ENCODE measurements at places on chromosomes 13 and 19.

- DNase-seq, result no peak
Measured at GRCh38 chr13:48977973-48978372, 2.3 kb downstream of the FNDC3A start.

- peak; percentile 9 for DNase-seq
Measured at GRCh38 chr13:22198001-22198400, 527.1 kb downstream of the FGF9 start.

GRCh38 chr13:75305059-75305458 lies 176.9 kb downstream of the TBC1D4 start:
- no peak for DNase-seq

DNA sequence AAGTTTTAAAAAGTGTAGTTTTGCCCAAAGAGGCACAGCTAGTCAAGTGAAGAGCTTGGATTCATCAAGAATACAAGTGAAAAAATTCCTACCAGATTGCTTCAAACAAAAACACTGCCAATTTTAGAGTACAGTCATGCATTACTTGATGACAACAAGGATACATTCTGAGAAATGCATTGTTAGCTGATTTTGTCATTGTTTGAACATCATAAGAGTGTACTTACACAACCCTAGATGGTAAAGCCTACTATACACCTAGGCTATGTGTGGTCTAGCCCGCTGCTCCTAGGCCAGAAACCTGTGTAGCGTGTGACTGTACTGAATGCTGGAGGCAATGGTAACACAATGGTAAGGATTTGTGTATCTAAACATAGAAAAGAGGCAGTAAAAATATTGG lies 41.1 kb downstream of the TMTC4 start:
- no peak for DNase-seq

DNA sequence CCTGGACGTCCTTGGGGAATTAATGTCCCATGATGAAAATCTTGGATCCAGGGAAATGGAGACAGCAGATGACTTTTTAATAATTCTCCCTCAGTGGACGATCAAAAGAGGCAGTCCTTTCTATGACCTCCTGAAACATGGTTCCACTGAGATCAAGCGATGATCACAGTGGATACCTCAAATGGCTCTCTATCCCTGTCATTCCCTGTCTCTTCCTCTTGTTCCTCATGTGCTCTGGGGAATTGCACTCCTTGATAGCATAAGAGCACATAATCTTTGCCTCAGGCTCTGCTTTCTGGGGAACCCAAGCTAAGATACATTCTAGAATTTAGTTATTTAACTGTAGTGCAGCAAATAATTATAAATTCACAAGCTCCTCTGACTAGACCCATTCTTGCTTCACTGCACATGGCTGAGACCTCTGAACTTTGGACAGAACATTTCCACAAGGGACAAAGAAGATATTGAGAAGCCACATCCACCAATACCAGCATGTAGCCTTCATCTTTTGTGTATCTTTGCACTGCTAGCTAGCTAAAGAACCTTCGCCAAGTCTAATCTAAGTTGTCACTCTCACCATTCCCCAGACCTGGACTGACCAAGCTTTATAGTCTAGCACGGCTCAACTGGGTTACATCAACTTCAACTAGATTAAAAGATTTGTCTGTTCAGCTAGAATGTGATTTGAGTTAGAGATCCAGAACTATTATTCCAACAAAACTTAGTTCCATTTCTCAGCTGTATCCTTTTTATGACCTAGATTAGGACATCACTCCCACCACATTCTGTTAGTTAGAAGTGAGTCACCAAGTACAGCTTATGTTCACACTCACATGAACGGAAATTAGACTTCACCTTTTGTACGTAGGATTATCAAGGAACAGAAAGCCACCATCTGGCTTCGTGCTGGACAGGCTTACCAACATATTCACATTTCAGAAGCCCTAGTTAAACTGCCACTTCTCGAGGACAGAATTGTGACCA lies 142.7 kb downstream of the SUCLA2 start:
- no peak for DNase-seq

GRCh38 chr19:56105090-56105701 lies 15.9 kb downstream of the ZNF787 start:
- DNase-seq, result peak; percentile 17

GRCh38 chr19:4094761-4095487 lies 28.2 kb upstream of the ZBTB7A start:
- no peak for DNase-seq

- no peak for DNase-seq
Measured at GRCh38 chr13:32882691-32883090, 133.5 kb upstream of the KL start.

DNA sequence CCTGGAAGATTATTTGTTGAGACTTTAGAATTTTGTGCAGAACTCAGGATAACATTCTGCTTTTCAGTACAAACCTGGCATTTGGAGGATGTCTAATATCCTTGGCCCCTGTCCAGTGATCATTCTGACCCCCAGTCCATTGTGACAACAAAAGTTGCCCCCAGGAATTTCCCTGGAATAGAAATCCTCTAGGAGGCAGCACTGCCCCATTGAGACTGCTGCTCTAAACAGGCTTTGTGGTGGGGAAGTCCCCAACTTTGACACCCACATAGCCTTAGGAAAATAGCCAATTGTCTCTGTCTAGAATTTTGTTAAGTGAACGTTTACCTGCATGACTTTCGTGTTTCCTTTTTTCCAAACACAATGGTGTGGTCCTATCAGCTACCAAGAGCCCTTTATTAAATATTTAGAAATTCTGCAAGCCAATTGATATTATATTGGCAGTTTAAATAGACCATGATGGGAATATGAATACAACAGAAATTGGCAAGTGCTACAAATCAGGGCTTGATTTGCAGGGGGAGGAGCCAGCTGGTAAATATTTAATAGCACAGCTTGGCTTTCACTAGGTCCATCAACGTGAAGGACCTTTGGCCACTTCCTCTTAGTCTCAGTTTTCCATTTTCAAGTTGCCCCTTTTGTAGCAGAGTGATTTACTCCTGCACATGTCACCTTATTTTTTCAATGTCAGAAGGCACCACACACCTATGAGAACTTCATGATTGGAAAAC lies 451.7 kb downstream of the EFNB2 start:
- DNase-seq, result peak; percentile 4

DNA sequence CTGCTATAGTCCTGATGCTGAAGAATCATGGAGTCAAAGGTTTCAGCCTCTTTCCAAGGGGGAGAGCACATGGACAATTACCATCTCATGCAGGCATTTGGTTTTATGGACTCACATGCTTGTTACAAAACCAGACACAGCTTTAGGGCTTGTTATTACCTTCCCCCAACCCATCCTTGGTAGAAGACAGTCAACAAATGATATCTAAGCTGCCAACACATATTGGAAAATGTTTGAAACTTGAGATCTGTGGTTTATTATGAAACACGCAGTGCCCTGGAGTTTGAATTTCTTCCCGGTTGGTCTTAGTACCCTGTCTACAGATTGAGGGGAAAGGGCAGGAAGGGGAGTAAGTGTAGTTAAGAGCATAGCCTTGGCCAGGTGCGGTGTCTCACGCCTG lies 12.5 kb upstream of the CYP2A6 start:
- no peak for DNase-seq

- peak; percentile 53 for DNase-seq
Measured at GRCh38 chr19:16247353-16248182, 49.9 kb downstream of the AP1M1 start.

GRCh38 chr13:51827254-51827653 lies 17.7 kb downstream of the TMEM272 start:
- no peak for DNase-seq

- DNase-seq, result no peak
Measured at GRCh38 chr19:30314805-30315155, 57.4 kb upstream of the ZNF536 start.

DNA sequence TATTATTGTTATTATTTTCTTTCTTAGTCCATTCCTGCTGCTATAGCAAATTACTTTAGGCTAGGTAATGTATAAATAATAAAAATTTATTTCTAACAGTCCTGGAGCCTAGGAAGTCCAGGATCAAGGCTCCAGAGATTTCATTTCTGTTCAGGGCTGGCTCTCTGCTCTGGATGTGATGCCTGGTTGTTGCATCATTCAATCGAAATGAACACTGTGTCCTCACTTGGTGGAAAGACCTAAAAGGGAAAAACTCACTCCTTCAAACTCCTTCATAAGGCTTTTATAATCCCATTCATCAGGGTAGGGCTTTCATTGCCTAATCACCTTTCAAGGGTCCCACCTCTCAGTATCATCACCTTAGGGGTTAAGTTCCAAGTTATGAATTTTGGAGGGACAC lies 395.0 kb downstream of the EFNB2 start:
- no peak for DNase-seq

DNA sequence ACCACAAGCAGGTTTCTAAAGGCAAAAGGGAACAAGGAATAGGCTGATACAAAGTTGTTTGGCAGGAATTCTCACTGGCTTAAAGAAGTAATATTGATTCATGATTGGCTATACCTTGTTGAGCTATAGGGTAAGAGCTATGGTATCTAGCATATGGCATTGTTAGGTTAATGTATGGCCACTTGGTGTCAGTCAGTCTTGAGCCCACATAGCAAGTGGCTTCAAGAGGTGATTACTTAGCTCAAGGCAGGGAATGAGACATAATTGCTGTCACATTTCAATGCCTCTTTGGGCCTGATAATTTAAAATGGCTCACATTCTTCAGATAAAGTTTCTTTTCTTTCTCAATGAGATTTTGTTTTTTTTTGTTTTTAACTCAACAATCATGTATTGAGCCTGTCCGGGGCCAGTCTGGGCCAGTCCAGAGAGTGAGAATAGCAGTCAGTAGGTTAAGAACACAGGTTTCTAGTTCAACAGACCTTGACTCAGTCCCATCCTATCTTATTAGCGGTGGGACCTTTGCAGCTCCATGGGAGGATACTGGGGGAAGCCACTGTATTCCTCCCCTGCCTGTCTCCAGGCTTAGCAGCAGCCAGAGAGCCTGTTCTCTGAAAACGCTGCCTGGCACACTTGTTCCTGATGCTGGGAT lies 45.8 kb upstream of the RCBTB2 start:
- no peak for DNase-seq

- no peak for DNase-seq
Measured at GRCh38 chr19:38665950-38666662, 18.7 kb downstream of the ACTN4 start.

DNA sequence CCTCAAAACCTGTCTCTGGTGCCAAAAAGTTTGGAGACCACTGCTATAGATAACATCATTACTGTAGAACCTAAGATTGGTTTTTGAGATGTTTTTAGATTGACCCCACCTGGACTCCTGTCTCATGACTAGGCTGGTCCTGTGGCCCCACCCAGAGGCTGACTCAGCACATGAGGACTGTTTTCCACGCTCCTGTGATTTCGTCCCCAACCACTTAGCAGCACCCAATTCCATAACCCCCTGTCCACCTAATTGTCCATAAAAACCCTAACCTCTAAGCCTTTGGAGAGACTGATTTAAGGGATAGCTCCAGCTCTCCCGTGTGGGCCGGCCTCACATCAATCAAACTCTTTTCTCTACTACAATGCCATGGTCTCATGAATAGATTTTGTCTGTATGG lies 25.6 kb upstream of the GAS6 start:
- no peak for DNase-seq

GRCh38 chr13:55661505-55661904 lies 1479.2 kb upstream of the PRR20A start:
- no peak for DNase-seq

GRCh38 chr19:13959962-13960862 lies 7.9 kb downstream of the DCAF15 start:
- no peak for DNase-seq

DNA sequence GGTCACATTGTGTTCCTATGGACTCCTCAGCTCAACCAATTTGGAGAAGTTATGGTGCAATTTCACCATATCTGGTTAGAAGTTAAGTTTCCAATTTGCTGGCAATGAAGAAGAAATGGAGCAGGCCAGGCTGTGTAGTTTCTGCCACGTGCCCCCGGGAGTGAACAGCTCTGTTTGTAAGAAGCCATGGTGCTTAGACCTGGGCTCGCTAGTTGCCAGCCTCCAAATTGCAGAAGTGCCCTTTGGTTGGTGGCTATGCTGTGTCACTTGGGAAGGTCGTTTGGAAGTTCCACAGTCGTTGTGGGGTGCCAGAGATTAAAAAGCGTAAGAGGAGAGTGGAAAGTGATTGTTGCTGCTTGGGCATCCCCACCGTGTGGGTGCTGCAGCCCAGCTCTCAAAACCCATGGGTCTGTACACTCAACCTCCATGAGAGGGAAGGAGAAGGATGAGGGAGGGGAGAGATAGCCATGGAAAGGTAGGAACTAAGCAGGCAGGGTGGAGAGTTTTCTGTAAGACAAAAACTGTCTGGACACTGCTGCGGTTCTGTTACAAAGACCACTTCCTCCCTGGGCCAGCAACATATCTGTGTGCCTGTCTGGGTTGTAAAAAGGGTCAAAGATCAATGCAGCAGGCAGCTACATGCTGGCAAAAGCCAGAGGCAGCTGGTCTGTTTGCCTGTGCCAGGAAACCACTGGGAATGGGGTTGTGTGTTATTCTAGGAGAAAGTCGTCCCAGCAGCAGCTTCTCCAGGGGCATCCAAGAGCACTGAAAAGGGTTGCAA lies 10.8 kb downstream of the ALOX5AP start:
- no peak for DNase-seq

DNA sequence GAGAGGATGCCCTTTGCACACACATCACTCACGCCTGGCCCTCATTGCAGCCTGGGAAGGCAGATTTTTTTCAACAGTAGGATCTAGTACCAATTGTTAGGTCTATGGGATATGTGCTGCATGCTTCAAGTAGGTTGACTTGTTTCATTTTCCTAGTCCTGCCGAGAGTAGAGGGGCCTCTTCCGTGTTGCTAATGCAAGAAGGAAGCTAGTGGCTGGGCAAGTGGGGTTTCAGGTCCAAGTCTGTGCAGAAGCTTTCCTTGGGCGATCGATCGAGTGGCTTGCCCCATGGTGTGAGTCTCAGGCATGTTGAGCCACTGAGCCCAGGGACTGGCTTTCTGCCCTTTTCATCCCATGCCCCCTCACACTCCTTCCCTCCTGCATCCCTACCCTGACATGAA lies 13.7 kb downstream of the ILF3 start:
- no peak for DNase-seq

- DNase-seq, result peak; percentile 34
Measured at GRCh38 chr19:42301646-42302203, at the start of gene PRR19. Gene PRR19 (plus strand): TSS chr19:42302132. CDS start chr19:42309585, 7,453 bp downstream.

DNA sequence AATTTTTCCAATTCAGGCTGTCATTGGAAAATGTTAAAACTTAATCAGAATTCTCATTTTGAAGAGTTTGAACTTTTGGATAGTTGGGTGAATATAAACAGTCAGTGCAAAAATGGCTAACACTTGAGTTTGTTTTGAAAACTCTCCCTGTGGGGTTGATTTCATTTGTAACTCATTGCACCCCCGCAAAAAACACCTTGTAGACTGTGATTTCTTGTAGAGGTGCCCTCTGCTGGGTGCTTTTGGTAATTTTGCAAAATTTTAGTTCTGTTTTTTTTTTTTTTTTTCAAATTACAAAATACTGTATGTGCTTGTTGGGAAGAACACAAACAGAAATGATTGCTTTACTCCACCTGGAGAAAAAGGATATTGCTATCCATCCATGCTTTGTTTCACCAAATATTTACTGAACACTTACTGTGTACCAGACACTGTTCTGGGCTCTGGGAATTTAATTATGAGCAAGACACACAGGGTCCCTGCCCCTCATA lies 28.2 kb upstream of the GPI start:
- no peak for DNase-seq
